ENCODE measurements at places on chromosomes 6 and 20.
A peak's percentile ranks its signal among the peaks of the same experiment; 100 is the strongest.

DNA sequence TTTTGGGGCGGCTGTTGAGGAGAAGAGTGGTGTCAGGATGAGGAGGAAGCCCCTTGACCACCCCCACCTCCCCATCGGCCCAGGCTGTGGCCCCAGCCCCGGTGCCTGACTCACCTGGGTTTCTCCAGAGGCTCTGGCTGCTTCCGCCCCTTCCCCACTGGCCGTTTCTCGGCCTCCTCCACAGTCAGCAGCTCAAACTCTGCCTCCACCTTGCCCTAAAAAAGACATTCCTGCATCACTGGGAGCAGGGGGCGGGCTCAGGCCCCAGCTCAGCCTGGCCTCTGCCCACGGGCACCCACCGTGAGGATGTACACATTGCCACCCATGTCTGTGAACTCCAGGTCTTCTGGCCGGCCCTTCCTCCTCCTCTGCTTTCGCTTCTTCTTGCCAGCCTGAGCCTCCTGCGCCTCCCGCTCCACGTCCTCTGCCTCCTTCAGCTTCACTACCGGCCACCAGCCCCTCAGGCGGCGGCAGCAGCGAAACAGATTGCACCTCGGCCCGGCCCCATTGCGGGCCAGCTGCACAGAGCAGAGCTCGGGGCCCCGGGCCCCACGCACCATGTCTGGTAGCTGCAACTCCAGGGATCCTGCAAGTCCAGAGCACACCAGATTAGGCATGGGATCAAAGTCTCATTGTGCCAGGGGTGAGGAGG, 17.3 kb downstream of the ERGIC3 start:
- DNase-seq: no peak

DNA sequence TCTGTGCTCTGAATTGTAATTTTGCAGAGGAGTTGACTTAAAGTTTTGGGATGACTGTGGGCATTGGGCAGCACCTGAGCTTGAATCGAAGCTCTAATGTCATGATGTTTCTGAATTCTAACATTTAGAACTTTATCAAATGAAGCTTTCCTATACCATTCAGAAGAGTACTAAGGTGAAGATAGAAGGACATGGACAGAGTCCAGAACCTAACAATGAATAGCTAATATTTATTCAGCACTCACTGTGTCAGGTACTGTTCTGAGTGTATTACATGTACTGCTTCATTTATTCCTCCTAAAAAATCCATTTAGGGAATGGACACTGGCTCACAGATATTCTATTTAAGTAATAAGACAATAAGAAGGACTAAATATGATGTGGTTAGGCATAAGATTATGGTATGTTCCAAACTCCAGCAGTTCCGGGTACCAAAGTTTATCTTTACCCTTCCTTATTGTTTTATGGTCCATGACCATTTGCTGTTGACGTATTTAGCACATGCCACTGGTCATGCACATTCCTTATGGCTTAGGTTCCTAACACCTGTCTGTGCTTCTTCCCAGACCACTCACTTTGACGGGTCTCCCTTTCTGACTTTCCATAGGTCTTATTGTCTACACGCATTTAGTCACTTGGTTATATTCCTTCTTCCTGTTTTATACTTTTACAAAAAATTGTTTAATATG, 20.3 kb downstream of the BCKDHB start:
- DNase-seq: no peak

- DNase-seq: peak; percentile 63
Measured at GRCh38 chr6:32700391-32701040, 34.1 kb upstream of the HLA-DQB1 start.

DNA sequence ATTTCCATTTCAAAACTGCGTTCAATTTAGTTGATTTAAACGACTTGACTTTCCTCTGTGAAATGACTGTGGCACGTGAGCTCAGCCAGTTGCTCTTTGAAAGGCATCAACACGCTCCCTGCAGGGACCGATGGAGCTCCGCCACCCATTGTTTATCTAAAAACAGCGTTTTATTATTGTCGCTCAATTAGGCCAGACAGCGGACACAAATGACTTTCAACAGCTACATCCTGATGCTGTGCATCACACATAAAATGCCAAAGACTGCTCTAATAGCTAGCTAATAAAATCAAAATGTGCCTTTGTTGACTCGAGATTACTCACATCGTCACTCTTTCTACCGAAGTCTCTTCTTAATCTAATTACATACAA, 332.5 kb downstream of the CD83 start:
- no peak for DNase-seq

GRCh38 chr20:62739581-62740285, 31.1 kb downstream of the NTSR1 start:
- no peak for DNase-seq

GRCh38 chr6:34459899-34460593, 5.8 kb upstream of the PACSIN1 start:
- no peak for DNase-seq

DNA sequence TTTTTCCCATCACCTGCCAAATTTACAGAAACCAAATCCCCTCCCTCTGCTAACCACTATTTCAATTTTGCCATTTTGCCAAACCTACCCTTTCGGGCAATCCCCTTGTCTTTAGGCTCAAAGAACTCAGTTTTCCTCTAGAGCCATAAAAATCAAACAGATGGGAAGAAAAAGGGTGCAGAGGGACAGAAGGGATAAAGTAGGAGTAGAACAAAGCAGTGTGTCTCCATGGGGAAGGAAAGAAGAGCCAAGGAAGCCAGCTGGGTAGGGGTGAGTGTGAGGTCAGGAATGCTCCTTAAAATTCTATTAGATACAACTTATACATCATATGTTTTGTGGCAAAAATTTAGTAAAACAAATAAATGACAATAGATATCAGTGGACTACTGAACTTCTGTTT, 316.5 kb downstream of the BTBD9 start:
- peak; percentile 20 for DNase-seq

- no peak for DNase-seq
Measured at GRCh38 chr20:59441306-59441705, 140.9 kb downstream of the EDN3 start.

- DNase-seq: no peak
Measured at GRCh38 chr20:35006531-35006971, 50.9 kb downstream of the MYH7B start.

DNA sequence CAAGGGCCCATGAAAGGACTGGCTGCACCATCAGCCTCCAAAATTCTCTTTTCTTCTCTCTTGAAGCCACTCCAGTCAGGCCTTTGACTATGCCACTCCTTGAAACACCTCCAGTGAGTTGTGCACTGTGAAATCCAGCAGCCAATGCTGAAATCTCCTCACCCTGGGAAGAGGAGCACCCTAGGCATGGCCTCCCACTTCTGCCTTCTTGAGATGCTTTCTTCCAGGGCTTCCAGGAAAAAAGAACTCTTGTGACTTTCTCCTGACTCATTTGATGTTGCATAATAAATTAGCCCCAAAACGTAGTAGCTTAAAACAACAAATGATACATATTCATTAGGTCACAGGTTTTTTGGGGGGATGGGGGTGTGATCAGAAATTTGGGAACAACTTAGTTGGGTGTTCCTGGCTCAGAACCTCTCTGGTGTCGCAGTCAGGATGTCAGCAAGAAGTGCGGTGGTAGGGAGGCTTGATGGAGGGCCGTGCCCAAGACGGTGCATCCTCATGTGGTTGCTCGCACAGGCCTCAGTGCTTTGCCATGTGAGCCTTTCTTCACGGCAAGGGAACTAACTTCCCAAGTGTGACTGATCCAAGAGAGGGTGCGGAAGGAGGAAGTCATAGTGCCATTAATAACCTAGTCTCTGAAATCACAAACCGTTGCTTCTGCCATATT, 12.1 kb downstream of the NCR2 start:
- no peak for DNase-seq

- no peak for DNase-seq
Measured at GRCh38 chr6:157240059-157240959, 83.0 kb downstream of the TMEM242 start.

GRCh38 chr6:168186438-168186837, 107.4 kb upstream of the FRMD1 start:
- DNase-seq: no peak

GRCh38 chr6:93746892-93747291, 327.5 kb upstream of the EPHA7 start:
- no peak for DNase-seq

DNA sequence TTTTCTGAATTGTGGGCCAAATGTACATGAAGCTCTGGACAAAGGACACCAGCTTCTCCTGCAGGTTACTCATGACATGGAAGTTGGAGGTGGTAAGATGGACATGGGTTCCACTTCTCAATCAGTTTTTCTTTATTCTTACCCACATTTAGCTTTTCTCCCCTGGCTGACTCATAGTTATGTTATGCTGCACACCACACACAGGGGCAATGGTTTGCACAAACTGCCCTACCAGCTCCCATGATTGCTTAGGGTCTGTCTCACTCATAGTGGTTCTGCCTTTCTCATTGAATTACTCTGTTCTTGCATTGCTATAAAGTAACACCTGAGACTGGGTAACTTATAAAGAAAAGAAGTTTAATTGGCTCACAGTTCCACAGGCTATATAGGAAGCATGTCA, 4.5 kb upstream of the CD109 start:
- DNase-seq: no peak

DNA sequence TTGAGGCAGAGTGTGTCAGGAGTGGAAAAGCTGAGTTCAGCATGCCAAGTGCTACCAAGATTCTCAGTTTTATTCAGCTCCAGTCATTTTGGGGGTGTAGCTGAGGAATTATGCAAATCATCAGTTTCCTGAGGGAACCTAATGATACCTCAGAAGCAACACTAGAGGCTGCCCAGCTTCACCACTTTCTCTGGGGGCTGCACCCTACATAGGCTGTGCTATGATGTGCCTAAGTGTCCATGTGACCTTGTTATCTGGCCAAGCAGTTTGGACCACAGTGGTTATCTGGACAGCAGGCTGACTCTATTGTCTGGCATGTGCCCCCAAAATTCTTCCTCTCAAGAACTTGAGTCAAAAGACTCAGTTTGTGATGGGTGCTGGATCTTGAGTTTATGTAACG, 374.6 kb upstream of the SYNCRIP start:
- no peak for DNase-seq

DNA sequence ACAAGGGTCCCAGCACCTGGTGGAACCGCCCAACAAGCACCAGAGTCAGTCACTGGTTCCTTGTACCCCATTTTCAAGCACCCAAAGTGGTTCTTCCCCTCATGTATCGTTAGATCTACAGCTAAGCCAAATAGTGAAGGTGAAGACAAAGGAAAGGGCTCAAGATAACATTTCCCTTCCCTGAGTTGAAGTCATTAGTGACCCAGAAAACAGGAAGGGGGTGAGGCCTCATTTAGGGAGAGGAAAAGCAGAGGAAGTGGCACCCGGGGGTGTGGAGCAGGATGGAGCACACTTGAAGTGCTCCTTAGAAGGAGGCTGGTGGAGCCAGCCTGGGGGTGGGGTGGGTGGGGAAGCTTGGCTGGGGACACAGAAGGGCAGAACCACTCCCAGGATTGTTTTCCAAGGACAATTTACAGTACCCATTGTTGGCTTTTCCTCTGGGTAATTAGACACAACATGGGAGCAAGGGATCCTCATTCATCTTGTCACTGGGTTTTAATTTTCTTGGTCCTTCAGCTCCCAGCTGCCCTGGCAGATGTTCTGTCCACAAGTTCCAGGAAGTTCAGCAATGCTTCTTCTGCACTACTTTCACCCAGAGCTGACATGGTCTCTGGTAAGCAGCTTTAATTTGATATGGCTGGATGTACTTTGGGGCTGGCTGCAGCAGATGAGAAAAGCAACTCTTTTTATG, 73.3 kb upstream of the CD93 start:
- DNase-seq: no peak

GRCh38 chr6:46170357-46171289, at the start of gene ENPP5:
ENPP5 (minus strand) TSS chr6:46170980; CDS start chr6:46168262, 2,718 bp downstream.
- peak; percentile 84 for DNase-seq

DNA sequence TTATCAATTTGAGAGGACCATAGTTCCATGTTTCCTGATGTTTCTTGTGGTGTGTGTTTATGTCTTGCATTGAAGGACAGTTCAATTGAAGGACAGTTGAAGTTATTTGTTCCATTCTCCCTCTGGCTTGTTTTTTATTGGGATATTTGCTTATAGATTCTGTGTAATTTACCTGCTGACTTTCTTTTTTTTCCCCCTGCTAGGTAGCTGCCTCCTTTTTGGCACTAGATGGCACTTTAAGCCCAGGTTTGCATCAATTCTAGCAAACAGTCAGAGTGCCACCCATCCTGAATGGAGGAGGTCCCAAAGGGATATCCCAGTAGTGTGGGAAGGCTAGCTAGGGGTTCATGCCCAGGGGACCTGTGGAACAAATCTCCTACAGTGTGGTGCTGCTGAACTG, 78.1 kb downstream of the CFAP61 start:
- no peak for DNase-seq

DNA sequence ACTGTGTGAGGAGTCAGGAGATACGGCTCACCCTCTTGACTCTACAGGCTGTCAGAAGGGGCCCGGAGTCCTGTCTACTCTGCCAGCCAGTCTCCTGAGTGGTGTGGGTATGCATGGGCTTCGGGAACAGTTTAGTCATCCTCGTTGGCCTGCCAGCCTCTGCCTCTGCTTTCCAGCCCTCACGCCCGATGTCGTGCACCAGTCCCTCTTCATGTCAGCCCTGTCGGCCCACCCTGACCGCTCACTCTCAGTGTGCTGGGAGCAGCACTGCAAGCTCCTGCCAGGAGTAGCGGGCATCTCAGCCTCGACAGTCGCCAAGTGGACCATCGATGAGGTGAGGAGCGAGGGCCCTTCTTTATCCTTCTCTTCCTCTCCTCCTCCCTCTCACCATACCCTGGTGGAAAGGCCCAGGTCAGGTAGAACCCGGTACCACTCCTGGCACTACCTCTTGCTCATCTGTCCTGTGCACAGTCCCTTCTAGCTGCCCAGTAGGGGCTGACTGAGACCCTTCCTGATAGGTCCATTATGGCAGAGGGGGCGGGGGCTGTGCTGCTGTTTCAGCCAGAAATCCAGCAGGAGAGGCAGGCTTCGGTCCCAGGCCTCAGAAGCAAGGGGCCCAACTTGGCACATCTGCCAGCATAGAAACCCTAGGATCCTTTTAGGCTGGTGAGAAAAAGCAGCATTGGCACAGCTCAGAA, 18.7 kb upstream of the SGK2 start:
- DNase-seq: no peak
